ENCODE measurements at places on chromosomes 1 and 21.
A peak's percentile ranks its signal among the peaks of the same experiment; 100 is the strongest.

DNA sequence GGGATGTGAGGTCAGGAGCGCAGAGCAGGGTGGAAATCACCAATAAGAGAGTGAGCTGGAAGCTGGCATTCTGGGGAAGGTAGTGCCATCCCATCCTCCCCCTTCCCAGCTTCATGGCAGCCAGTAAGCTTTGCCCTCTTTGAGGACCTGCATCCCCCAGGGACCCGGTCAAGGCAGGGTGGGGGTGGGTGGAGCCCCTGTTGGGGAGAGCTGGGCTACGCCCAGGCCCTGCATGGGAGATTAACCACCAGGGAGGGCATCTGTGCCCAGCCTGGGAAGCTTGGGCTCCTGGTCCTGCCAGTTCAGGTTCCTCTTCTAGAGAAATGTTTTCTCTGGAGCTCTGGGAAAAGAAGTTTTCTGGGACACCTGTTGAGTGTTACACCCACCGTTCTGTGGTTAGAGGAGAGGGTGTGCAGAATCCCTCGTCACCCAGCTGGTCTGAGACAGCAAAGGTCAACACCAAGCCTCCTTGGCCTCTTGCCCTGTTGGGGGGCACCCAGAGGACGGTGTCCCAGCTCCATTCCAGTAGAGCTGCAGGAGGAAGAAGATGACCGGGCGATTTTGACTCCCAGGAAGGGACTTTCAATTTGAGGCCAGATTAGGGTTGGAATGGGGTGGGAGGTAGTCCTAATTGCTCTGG lies 30.1 kb upstream of the TENT5C start:
- no peak for DNase-seq

GRCh38 chr1:100391675-100392074 lies 39.4 kb downstream of the CDC14A start:
- DNase-seq = no peak

DNA sequence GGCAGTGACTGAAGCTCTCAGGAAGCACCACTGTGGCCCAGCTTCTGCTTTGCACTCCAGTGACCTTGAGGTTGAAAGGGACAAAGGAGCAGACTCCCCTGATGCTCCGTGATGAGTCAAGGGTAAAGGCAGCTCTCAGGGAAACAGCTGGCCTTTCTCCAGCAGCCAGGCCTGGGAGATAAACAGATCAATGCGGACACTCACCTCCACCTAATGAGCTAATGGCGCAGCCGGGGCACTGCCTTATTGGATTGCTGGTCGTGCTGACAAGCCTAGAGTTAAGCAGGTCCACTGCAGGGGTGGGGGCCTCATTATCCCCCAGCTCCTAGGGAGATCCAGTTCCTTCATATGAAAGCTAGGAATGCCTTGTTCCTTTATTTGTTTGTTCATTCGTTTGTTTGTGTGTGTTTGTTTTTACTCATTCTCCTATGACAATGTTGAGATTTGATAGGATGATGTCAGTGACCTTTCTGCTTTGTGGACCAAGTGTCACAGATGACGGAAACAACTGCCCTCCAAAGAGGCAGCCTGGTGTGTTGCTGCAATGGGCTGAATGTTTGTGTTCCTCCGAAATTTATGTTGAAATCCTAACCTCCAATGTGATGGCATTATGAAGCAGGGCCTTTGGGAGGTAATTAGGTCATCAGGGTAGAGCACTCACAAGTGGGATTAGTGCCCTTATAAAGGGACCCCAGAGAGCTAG lies 141.4 kb upstream of the BEND5 start:
- no peak for DNase-seq

DNA sequence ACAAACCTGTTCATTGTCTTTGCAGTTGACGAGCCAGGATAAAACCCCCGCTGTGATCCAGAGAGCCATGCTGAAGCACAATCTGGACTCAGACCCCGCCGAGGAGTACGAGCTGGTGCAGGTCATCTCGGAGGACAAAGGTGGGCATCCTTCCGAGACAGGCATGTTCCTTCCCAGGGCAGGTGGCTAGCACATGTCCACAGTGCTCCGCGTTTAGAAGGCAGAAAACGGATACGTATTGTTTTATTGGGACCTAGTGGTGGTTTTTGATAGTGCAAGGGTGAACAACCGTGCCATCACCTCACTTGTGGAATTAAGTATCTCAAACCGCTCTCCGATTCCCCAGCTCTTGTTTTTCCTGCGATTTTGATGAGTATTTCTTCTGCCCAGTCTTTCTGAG lies 115.3 kb downstream of the COLGALT2 start:
- no peak for DNase-seq

GRCh38 chr1:98059620-98060019 lies 138.8 kb upstream of the DPYD start:
- DNase-seq = no peak

- DNase-seq = no peak
Measured at GRCh38 chr1:201452866-201453265, 16.1 kb downstream of the PHLDA3 start.

GRCh38 chr1:213947200-213947801 lies 40.5 kb upstream of the PROX1 start:
- DNase-seq = no peak

DNA sequence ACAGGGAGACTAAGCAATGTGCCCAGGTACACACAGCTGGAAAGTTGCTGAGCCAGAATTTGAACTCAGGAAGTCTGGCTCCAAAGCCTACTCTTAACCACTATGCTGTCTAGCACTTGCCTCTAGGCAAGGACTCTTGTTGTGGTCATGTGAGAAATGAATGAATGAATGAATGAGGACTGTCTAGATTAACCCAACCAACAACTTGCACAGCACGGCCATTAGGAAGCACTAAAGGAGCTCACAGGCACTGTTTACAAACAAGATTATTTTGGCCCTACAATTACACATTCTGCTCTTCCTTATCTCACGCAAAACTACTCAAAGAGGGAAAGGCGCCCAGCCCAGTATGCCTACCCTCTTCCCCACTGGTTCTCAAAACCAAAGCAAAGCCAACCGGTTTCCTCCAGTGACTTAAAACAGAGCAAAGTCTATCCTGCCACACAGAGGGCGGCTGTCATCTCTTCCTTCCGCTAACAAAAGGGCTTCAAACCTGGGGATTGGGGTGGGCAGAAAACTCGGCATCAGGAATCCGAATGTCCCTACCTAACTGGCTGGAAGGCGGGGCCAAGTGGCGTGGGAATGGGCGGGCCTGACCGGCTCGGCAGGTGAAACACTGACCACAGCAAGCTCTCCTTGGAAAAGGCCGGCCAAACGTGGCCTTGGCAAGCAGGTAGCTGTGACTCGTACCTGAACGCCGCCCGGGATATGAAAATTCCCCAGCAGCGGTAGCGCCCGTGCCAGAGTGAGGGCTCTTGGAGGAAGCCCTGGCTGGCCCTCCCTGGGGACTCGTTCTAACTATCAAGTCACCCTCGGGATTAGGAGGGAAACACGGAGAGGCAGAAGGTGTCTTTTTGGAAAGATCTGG lies 948 bp downstream of the STK40 start:
- peak; percentile 44 for DNase-seq

DNA sequence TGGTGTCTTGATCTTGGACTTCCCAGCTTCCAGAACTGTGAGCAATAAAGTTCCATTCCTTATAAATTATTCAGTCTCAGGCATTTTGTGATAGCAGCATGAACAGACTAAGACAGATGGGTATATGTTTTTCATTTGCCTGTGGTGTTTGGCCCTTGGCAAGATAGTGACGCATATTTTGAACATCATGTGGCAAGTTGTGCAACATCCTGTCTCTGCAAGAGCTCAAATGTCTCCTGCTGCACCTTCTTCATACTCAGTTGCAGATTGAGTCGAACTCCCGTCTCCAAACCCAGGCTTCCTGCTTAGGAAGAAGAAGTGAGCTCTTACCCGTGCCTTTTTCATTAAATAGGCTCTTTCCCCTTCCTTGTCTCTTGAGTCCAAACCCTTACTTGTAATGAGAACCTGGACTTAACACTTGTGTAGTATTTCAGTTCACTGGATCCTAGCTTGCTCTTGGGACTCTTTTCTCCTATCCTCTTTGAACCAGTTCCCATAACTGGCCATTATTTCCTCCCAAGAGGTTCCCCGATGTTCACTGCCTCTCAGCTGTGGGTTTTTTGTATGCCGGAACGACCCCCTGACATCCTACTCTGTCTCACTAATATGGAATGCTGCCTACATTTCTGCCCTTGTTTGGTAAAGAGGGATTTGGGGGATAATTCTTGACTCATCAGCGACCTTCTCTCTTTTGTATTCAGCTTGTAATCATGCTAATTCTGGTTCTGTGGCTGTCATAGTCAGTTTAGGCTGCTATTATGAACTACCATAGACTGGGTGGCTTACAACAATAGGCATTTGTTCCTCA lies 125.0 kb upstream of the KCNK2 start:
- DNase-seq = no peak

DNA sequence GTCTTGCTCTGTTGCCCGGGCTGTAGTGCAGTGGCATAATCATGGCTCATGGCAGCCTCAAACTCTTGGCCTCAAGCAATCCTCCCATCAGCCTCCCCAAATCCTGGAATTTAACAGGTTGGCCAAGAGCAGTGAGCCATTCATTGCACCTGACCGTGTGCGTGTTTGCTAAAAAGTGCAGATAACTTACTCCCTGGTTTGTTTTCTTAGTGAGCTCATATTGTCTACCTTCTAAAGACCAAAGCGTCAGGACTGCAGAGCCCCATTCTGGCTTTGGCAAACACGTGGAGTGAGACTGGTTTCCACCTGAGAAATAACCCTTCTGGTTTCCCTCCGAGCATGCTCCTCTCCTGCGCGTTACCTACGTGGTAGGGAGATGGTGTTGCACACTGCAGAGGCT lies 32.2 kb upstream of the CA6 start:
- DNase-seq = no peak

DNA sequence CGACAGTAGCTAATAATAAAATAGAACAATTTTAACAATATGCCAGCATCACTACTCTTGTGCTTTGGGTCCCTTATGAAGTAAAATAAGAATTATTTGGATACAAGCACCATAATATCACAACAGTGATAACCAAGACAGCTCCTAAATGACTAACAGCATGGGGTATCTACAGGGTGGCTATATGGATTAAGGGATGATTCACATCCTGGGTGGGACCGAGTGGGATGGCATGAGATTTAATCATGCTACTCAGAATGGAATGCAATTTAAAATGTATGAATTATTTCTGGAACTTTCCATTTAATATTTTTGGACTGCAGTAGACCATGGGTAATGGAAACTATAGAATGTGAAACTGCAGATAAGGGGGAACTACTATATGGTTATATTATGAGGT lies 28.1 kb upstream of the B3GALNT2 start:
- DNase-seq = no peak

- no peak for DNase-seq
Measured at GRCh38 chr1:5711956-5712645, 280.1 kb downstream of the NPHP4 start.

GRCh38 chr1:67626090-67626860 lies 58.7 kb upstream of the GADD45A start:
- DNase-seq = no peak

DNA sequence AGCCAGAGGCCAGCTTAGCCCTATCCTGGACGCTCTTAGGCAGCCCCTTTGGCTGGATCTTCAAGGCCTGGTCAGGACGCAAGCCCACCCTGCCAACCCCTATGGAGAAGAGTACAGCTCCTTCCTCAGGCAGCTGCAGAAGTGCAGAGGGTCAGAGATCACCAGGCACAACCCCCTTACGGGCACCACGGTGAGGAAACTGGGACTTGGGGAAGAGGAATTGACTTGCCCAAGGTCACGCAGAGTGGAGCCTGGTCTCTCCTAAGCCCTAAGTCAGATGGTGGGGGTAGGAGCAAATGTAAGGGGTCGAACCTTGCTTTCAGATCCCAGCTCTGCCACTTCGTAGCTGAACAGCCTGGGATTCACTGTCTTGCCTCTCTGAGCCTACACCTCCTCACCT lies 3.7 kb downstream of the E2F2 start:
- DNase-seq = no peak

DNA sequence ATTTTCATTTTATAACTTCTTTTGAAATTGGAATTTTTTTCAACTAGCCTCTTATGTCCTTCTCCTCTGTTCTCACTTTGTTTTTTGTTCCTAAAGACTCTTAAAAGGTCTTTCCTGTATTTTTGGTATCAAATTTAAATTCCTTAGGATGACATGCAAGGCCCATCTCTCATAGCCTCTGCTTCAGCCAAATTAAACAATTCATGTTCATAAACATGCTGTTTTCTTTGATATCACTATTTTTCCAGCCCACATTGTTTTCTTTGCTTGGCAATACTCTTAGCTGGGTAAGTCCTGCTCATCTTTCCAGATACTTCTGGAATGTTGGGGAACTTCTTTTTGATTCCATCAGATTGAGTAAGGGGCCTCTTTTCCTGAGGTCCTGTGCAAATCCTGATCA lies 55.8 kb upstream of the GPR88 start:
- DNase-seq = no peak

DNA sequence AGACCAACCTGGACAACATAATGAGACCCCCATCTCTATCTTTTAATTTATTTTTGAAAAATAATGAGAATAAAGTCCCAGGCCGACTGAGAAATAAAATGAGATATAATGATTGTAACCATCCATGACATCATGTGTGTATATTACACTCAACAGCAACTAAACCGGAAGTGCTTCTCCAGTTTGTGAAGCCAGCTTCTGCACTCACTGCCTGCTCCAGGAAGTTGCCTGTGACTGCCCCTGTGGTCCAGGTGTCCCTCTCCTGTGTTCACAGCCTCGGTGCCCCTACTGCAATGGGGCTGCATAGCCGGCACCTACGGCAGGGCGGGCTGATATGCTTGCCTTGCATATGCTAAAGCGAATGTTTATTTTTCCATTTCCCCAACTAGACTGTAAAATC lies 68.3 kb downstream of the SSBP3 start:
- DNase-seq = no peak

GRCh38 chr1:57748719-57749118 lies 324.9 kb upstream of the DAB1 start:
- DNase-seq = no peak
